ENCODE measurements at places on chromosomes 13 and 19. TPM values are rescaled to one million over a fixed set of nuclear protein-coding genes. Genes with fewer than 3 reads are reported as not detected.
A peak's percentile ranks its signal among the peaks of the same experiment; 100 is the strongest.

Gene SYMPK
- polyA plus RNA-seq, result 14.6 TPM

Gene ZNF772
- 2.3 TPM for polyA plus RNA-seq

Gene SOHLH2
- polyA plus RNA-seq, result not detected

Gene GPR4
- not detected for polyA plus RNA-seq

Gene C5AR2
- polyA plus RNA-seq, result not detected

Gene COX6B2
- 0.16 TPM for polyA plus RNA-seq

Gene OR10H1
- polyA plus RNA-seq, result not detected

Gene PSG11
- not detected for polyA plus RNA-seq

Gene RFX1
- 1.5 TPM for polyA plus RNA-seq

DNA sequence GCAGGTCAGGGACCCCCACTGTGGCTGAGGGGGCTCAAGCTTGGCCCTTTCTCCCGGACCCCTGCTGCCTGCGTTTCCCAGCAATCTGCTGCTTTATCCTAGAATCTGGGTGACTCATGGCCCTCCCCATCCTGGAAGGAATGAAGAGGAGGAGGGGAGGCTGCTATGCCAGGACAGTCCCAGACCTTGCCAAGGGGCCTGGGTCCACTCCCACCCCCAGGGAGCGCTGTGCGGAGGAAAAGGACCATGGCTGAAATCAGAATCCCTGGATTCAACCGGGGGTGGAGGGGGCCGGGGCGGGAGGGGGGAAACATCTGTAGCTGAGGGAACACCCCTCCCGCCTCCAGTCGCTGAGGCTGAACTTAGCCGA is 20.5 kb downstream of the ZNF114 start:
- no peak overlapping the region for H3K27ac ChIP-seq
- peaks cover 7% of the 10 kb centered on the region for H3K4me1 ChIP-seq

DNA sequence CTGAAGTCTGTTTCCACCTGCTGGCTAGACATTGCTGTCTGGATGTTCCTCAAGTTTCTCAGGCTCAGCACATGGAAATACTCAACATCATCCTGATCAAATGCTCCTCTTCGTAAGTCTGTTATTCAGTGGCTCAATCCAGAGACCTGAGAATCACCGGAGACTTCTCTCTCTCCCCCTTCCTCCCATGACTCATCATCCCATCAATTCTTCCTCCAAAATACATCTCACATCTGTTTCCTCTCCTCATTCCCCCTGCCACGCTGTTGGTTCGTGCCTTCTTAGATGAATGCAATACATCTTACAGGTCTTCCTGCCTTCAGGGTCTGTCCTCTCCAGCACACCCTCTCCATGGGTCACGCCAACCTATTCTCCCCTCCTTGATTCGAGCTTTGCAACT is 7.4 kb upstream of the RXFP2 start:
- no peak for DNase-seq
- no peak overlapping the region for H3K4me3 ChIP-seq
- no peak overlapping the region for H3K27ac ChIP-seq
- H3K4me1 ChIP-seq, result no peaks in the 10 kb centered on the region

GRCh38 chr19:718991-719512 is 10.3 kb downstream of the PALM start:
- H3K27me3 ChIP-seq, result peaks cover 14% of the 10 kb centered on the region
- no peaks in the 10 kb centered on the region for H3K36me3 ChIP-seq
- DNase-seq, result no peak
- no peak overlapping the region for H3K4me3 ChIP-seq
- no peak overlapping the region for H3K27ac ChIP-seq

DNA sequence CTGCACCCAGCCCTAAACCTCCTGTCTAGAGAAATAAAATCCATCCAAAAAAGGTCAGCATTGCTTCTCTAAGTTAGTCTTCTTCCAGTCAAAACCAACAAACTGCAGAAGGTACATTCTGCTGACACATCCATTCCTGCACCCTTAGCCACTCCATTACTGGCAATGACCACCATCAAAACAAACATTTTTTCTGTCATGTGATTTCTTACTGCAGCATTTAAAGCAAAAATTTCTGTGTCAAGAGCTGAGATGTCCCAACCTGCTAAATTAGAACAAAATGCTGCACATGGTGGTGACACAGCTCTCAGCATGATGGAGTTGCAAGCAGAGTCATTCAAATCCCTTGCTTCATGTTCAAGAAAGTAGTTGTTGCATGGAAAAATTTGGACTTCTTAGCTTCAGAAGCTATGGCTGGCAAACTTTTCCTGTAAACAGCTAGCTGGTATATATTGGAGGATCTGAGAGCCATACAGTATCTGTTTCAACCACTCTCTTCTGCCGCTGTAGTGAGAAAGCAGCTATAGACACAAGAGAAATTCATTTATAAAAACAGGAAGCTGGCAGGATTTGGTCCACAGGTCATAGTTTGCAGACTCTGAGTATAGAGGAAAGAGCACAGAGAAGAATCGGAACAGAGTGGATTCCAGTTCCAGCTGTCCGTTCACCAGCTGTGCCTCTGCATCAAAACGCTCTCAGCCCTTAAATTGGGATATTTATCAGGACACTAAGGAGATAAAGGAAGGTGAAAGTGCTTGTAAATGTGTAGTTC is 17.4 kb downstream of the RUBCNL start:
- H3K27ac ChIP-seq, result no peak overlapping the region
- peaks cover 4% of the 10 kb centered on the region for H3K27me3 ChIP-seq
- no peaks in the 10 kb centered on the region for H3K4me1 ChIP-seq
- H3K36me3 ChIP-seq, result no peaks in the 10 kb centered on the region
- H3K4me3 ChIP-seq, result no peak overlapping the region
- no peak for DNase-seq

- H3K36me3 ChIP-seq, result peaks cover 9% of the 10 kb centered on the region
- peaks cover 84% of the 10 kb centered on the region for H3K4me1 ChIP-seq
- peak overlapping the region; percentile 60 for H3K4me3 ChIP-seq
- H3K27ac ChIP-seq, result peak overlapping the region; percentile 31
- H3K27me3 ChIP-seq, result no peaks in the 10 kb centered on the region
- no peak for DNase-seq
Observed at GRCh38 chr13:40961826-40962225, 57.3 kb downstream of the ELF1 start.

DNA sequence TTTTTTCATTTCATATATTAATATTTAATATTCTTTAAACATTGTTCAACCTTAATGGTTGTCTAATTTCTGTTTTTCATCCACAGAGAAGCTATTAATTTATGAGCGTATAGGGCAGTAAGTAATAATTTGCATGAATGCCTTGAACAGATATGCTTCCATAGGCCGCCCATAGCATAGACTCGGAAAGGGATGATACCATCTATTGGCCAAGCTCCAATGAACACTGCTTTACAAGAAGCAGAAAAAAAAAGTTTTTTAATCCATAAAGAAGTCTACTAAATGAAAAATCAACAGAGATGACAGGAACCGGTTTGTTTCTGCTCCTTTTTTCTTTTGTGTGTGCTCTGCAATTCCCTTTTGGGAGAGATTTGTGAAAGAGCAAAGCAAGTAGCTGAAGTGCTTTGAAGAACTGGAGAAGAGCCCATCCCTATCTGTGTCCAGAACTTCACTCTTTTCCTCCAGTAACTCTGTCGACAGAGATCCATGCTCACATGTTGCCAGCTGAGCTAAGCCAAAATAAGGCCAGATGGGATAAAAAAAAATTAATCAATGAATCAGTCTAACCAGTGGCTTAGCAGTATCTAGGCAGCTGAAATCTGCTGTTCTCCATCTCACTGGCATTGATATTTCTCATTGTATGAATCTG is 215.9 kb upstream of the SOX21 start:
- no peak for DNase-seq
- no peaks in the 10 kb centered on the region for H3K36me3 ChIP-seq
- no peaks in the 10 kb centered on the region for H3K4me1 ChIP-seq
- H3K27ac ChIP-seq, result no peak overlapping the region
- no peak overlapping the region for H3K4me3 ChIP-seq

GRCh38 chr19:52110780-52111179 is 15.2 kb upstream of the ZNF841 start:
- no peak for DNase-seq
- H3K36me3 ChIP-seq, result peaks cover 50% of the 10 kb centered on the region
- no peaks in the 10 kb centered on the region for H3K4me1 ChIP-seq
- H3K27ac ChIP-seq, result no peak overlapping the region
- H3K4me3 ChIP-seq, result no peak overlapping the region

DNA sequence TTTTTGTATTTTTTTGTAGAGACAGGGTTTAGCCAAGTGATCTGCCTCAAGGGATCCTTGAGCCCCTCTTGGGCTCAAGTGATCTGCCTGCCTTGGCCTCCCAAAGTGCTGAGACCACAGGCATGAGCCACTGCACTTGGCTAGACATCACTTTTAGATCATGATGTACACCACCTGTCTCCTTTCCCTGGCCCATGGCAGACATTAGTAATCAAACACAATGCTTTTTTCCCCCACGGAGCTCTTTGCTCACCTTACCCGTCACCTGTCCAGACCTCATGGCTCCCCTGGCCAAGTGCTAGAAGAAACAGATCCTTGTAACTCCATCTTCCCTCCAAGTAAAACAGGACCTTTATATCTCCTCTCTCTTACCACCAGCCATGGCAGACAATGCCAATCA is 18.4 kb downstream of the NUMBL start:
- H3K27me3 ChIP-seq, result peaks cover 1% of the 10 kb centered on the region
- peaks cover 13% of the 10 kb centered on the region for H3K36me3 ChIP-seq
- peaks cover 4% of the 10 kb centered on the region for H3K4me1 ChIP-seq
- H3K4me3 ChIP-seq, result no peak overlapping the region
- H3K27ac ChIP-seq, result no peak overlapping the region

DNA sequence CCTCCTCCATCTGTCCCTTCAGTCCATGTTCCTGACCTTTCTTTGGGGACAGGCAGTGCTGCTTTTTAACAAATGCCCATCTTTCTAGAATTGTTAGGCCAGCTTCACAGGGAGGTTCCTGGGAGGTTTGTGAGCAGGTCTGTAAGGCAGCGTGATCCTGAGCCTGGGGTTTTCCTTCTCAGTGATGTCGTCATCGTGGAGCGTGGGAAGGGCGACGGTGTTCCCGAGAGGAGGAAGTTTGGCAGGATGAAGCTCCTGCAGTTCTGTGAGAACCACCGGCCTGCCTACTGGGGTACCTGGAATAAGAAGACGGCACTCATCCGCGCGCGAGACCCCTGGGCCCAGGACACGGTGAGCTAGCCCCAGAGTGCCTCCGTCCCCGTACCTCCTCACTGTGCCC is 26.8 kb downstream of the CHAF1A start:
- DNase-seq, result no peak
- H3K27ac ChIP-seq, result no peak overlapping the region
- peaks cover 7% of the 10 kb centered on the region for H3K36me3 ChIP-seq
- H3K27me3 ChIP-seq, result no peaks in the 10 kb centered on the region

DNA sequence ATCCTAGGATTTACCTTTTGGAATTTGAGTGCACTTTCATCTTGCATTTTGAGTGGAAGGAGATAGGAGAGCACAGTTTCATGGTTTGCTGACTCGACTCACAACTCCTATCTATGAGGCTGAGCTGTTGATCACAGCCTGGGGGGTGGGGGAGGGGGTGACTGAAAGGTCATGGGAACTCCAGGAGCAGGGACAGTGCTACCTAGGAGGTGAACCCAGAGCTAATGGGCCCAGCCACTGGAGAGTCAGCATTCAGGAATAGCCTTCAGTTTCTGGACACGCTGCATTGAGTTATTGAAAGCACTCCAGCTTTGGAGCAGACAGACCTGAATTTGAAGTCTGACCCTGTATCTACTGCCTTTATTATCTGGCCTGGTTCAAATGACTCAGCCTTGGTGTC is 339.9 kb downstream of the SLC7A1 start:
- peaks cover 3% of the 10 kb centered on the region for H3K27me3 ChIP-seq
- no peaks in the 10 kb centered on the region for H3K36me3 ChIP-seq
- no peak overlapping the region for H3K27ac ChIP-seq
- H3K4me3 ChIP-seq, result no peak overlapping the region
- no peak for DNase-seq
- H3K4me1 ChIP-seq, result no peaks in the 10 kb centered on the region

DNA sequence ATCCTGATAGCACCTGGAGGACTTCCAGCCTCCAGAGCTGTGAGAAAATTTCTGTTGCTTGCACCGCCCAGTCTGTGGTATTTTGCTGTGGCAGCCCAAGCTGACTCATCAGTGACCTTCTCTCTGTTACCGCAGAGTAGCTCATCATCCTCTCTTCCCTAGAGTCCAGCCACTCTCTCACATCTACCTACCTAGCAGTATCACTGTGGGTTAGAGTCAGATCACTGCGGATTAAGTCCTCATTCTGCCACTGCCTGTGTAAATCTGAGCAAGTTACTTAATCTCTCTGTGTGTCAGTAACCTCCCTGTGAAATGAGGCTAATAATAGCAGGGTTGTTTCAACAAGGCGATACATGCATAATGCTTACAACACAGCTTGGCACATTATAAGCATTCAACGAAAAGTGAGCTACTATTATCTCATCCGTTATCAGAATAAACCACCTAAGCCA is 40.3 kb upstream of the USPL1 start:
- peak; percentile 58 for DNase-seq
- H3K27ac ChIP-seq, result no peak overlapping the region
- H3K36me3 ChIP-seq, result peaks cover 4% of the 10 kb centered on the region

GRCh38 chr13:40508767-40509342 is 157.6 kb downstream of the FOXO1 start:
- no peak overlapping the region for H3K4me3 ChIP-seq
- H3K4me1 ChIP-seq, result no peaks in the 10 kb centered on the region
- peaks cover 1% of the 10 kb centered on the region for H3K27me3 ChIP-seq
- no peak overlapping the region for H3K27ac ChIP-seq
- H3K36me3 ChIP-seq, result no peaks in the 10 kb centered on the region
- no peak for DNase-seq

- peak overlapping the region; percentile 47 for H3K4me3 ChIP-seq
- no peak overlapping the region for H3K27ac ChIP-seq
- peaks cover 4% of the 10 kb centered on the region for H3K36me3 ChIP-seq
- no peak for DNase-seq
Observed at GRCh38 chr19:6739883-6740588, 556 bp downstream of the TRIP10 start.

- no peak overlapping the region for H3K4me3 ChIP-seq
- no peaks in the 10 kb centered on the region for H3K36me3 ChIP-seq
- H3K27ac ChIP-seq, result no peak overlapping the region
- no peaks in the 10 kb centered on the region for H3K4me1 ChIP-seq
- DNase-seq, result no peak
Observed at GRCh38 chr13:105660561-105660960, 874.9 kb downstream of the EFNB2 start.

GRCh38 chr19:16435238-16435917 is 36.4 kb downstream of the EPS15L1 start:
- H3K27me3 ChIP-seq, result peaks cover 6% of the 10 kb centered on the region
- H3K27ac ChIP-seq, result peak overlapping the region; percentile 95
- H3K4me3 ChIP-seq, result peak overlapping the region; percentile 73
- peak; percentile 83 for DNase-seq
- H3K36me3 ChIP-seq, result peaks cover 15% of the 10 kb centered on the region

- peaks cover 4% of the 10 kb centered on the region for H3K27me3 ChIP-seq
- no peak overlapping the region for H3K4me3 ChIP-seq
- no peak overlapping the region for H3K27ac ChIP-seq
- DNase-seq, result no peak
- no peaks in the 10 kb centered on the region for H3K36me3 ChIP-seq
- H3K4me1 ChIP-seq, result no peaks in the 10 kb centered on the region
Observed at GRCh38 chr13:79749984-79750551, 269.1 kb downstream of the NDFIP2 start.
